ENCODE measurements at places on chromosomes 5 and 9. TPM values are rescaled to one million over a fixed set of nuclear protein-coding genes. Genes with fewer than 3 reads are reported as not detected.

DNA sequence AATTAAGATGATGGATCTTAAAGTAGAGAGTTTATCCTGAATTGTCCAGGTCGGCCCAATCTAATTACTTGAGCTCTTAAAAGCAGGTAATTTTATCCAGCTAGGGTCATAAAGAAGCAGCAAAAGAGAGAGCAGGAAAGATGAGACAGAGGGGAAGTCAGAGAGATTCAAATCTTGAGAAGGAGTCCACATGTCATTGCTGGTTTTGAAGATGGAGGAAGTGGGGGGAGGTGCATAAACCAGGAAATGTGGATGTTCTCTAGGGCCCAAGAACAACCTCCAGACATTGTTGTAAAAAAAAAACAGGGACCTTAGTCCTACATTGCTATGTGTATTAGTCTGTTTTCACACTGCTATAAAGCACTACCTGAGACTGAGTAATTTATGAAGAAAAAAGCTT is 66.4 kb downstream of the SLCO4C1 start:
- H3K27me3 ChIP-seq = no peaks in the 10 kb centered on the region
- H3K27ac ChIP-seq = no peak overlapping the region
- no peak for DNase-seq

- peaks cover 3% of the 10 kb centered on the region for H3K36me3 ChIP-seq
- H3K4me1 ChIP-seq = no peaks in the 10 kb centered on the region
- no peak overlapping the region for H3K27ac ChIP-seq
- no peaks in the 10 kb centered on the region for H3K27me3 ChIP-seq
- DNase-seq = no peak
- no peak overlapping the region for H3K4me3 ChIP-seq
Measured at GRCh38 chr5:53350368-53350767, 130.1 kb upstream of the FST start.

GRCh38 chr9:114414346-114414745 is 26.6 kb upstream of the AKNA start:
- H3K36me3 ChIP-seq = no peaks in the 10 kb centered on the region
- no peak overlapping the region for H3K4me3 ChIP-seq
- no peak for DNase-seq
- H3K27ac ChIP-seq = no peak overlapping the region
- H3K4me1 ChIP-seq = peaks cover 1% of the 10 kb centered on the region

DNA sequence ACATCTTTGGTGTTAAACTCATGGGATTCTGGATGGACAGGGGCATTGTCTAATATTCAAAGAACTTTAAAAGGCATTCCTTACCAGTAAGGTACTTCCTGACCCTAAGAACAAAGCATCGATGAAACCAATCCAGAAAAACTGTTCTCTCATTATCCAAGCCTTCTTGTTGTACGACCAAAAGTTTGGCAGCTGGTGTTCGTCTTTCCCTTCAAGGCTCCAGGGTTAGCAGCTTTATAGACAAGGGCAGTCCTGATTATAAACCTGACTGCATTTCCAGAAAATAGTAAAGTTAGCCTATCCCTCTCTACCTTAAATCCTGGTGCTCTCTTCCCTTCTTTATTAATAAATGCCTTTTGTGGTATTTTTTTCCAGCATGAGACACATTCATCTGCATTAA is 149.4 kb upstream of the MRPS30 start:
- H3K36me3 ChIP-seq = peaks cover 24% of the 10 kb centered on the region
- H3K27ac ChIP-seq = no peak overlapping the region
- H3K4me1 ChIP-seq = no peaks in the 10 kb centered on the region
- no peaks in the 10 kb centered on the region for H3K27me3 ChIP-seq

- peak overlapping the region; percentile 8 for H3K4me3 ChIP-seq
- no peak overlapping the region for H3K27ac ChIP-seq
- H3K27me3 ChIP-seq = no peaks in the 10 kb centered on the region
- H3K36me3 ChIP-seq = no peaks in the 10 kb centered on the region
- H3K4me1 ChIP-seq = peaks cover 10% of the 10 kb centered on the region
Measured at GRCh38 chr5:125411744-125412560, 665.5 kb upstream of the ZNF608 start.

GRCh38 chr5:165014439-165014838 is 1509.0 kb downstream of the MAT2B start:
- H3K4me1 ChIP-seq = no peaks in the 10 kb centered on the region
- H3K27me3 ChIP-seq = no peaks in the 10 kb centered on the region
- H3K27ac ChIP-seq = no peak overlapping the region
- H3K36me3 ChIP-seq = no peaks in the 10 kb centered on the region

DNA sequence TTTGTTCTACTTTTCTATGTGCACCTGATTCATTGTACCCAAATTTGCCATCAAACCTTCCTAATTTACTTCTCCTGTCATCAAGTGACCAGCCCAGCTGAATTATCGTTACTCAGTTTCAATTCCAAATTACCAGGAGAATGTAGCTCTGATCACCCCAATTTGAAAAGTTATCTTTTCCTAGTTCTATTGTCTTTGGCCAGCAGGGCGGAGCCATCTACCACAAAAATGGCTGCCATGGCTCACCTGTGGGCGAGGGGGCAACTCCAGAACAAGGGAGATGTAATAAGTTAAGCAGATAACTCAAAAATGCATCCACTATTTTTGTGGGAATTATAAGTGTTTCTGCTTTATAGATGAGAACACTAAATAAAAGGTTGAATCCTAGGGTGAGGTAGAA is 133.8 kb upstream of the MOCS2 start:
- H3K27ac ChIP-seq = no peak overlapping the region
- H3K4me3 ChIP-seq = no peak overlapping the region
- no peak for DNase-seq
- no peaks in the 10 kb centered on the region for H3K4me1 ChIP-seq
- no peaks in the 10 kb centered on the region for H3K27me3 ChIP-seq

- peaks cover 20% of the 10 kb centered on the region for H3K36me3 ChIP-seq
- H3K27me3 ChIP-seq = no peaks in the 10 kb centered on the region
- no peaks in the 10 kb centered on the region for H3K4me1 ChIP-seq
- H3K4me3 ChIP-seq = no peak overlapping the region
- no peak for DNase-seq
Measured at GRCh38 chr5:166561759-166562158, 1729.7 kb upstream of the WWC1 start.

DNA sequence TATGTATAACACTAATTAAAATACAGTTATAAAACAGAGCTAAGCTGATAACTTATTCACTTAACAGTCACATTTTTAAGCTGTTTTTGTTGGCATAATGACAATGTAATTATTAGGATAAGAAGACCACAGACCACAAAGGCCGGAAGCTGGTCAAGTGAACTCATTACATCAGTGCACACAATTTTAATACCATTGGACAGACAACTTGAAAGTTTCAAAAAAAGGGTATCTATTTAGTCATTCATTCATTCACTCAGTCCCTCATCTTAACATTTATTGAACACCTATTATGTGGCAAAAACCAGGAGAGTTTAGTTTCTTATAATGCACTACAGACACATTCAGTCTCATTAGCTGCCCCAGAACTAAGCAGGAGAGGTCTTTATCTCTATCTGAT is 11.6 kb downstream of the ERP44 start:
- H3K36me3 ChIP-seq = no peaks in the 10 kb centered on the region
- DNase-seq = no peak
- H3K4me1 ChIP-seq = peaks cover 2% of the 10 kb centered on the region
- H3K4me3 ChIP-seq = no peak overlapping the region
- H3K27me3 ChIP-seq = no peaks in the 10 kb centered on the region
- H3K27ac ChIP-seq = no peak overlapping the region

- peaks cover 5% of the 10 kb centered on the region for H3K4me1 ChIP-seq
- no peaks in the 10 kb centered on the region for H3K27me3 ChIP-seq
- DNase-seq = no peak
- no peak overlapping the region for H3K4me3 ChIP-seq
- H3K36me3 ChIP-seq = no peaks in the 10 kb centered on the region
Measured at GRCh38 chr9:114853071-114853855, 47.4 kb upstream of the TNFSF15 start.

DNA sequence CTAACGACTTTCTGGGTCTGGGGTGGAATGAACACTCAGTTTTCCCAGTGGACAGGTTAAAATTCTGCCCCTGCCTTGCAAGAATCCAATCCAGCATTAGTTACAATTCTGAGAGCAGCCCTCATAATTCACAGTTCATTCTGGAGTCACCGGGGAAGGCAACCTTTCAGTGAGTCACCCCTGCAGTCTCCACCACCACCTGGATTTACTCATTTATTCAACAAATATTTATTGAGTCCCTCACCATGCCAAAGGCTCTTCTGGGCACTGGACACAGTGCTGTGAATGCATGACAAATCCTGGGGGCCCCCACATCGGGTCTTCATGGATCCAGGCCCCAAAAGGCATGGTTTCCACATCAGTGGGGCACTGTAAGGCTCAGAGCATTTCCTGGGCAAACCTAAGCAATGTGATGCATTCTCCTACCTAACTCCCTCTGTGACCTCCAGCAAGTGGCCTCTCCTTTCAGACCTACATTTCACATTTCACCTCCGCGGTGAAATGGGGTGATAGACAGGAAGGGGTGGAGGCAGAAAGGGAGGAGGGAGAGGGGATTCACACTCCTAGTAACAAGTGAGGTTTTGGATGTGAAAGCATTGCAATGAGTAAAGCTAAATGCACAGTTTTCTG is 6.4 kb upstream of the MSX2 start:
- DNase-seq = no peak
- H3K27ac ChIP-seq = no peak overlapping the region
- H3K4me3 ChIP-seq = no peak overlapping the region
- H3K36me3 ChIP-seq = no peaks in the 10 kb centered on the region
- H3K4me1 ChIP-seq = 0 out of 2 replicates have a peak, but pooled peaks cover 2% of the 10 kb centered on the region

Gene GABRA6
- not detected for total RNA-seq

Gene ERAP2
- total RNA-seq = not detected

Gene AJM1
- 1.8 TPM for total RNA-seq

Gene AMACR
- 9.7 TPM for total RNA-seq

Gene FRRS1L
- total RNA-seq = 3.3 TPM

Gene GIN1
- total RNA-seq = 6.6 TPM

Gene MAMDC2
- 4.6 TPM for total RNA-seq

Gene LRRC19
- not detected for total RNA-seq

Data from H9 (cell line).